ENCODE measurements at places on chromosomes 2 and 18.

- DNase-seq, result no peak
These were observed 189.9 kb upstream of the PIEZO2 start for GRCh38 chr18:11339188-11339775.

DNA sequence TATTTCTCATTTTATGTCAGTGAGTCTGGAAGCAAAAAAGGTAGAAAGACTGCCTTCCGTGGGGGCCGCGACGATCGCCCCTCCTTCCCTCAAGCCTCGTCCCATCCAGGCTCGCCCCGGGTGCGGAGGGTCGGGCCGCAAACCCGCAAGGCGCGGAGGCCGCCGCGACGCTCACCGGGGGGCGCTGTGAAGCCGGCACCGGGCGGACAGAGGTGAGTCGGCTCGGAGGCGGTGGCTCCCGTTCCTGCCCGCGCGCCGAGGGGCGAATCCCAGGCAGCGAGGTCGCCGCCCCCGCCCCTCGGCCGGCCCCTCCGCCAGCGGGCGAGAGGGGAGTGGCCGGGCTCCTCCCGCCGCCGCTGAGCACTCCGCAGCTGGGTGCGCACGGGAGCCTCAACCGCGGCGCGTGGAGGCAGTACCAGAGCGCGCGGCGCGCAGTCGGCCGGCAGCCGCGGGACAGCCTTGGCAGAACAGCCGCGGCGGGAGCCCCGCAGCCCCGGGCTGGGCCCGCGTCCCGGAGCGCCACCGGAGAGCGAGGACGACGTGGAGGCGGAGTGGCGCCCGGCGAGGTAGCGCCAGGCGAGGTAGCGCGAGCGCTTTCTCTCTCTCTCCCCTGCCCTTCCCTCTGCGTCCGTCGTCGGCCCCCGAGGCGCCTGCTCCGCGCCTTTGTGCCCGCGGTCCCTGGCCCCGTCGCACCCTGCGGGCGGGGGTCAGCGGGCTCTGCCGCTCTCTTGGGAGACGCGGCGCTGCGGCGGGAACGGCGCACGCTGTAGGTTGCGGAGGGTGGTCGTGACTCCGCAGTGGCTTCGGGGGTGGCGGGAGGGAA is at the start of gene MYO1B:
TSS of gene MYO1B (plus strand) at position 359 of the 823 bp plus-strand sequence. CDS start 31,492 bp downstream, outside the sequence.
- DNase-seq, result peak; percentile 20

- DNase-seq, result no peak
These were observed 138.9 kb upstream of the SETBP1 start for GRCh38 chr18:44541781-44542180.

- DNase-seq, result no peak
These were observed 173.7 kb downstream of the ACKR3 start for GRCh38 chr2:236743039-236743920.

DNA sequence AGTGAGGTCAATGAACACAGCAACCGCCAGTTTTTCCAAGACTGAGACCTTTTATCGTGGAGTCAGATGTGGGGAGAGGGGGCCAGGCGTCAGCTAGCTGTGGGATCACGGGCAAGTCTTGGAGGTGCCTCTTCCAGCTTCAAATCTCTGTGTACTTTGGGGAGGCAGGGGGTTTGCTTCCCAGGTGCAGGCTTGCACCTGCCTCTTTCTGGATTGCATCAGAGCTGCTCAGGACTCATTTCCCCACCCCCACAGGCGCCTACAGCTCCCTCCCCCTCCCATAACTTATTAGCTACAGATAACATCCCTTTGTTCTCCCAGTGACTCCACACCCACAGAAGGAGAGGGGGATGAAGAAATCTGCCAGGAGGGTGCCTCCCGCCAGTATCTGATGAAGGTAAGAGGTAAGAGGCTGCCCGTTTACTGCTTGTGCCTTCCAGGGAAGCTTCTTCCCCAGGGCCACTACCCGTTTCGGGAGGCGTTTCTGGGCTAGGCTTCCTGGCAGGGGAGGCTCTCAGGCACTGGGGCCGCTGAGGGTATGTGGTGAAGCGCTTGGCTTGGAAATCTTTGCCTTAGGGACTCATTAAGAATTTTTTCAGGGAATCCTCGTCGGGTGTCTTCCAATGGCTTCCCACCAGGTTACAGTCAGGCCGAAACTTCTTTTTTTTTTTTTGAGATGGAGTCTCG is 18.8 kb upstream of the MRPL33 start:
- DNase-seq, result peak; percentile 82

- DNase-seq, result no peak
These were observed 28.8 kb upstream of the CACNB4 start for GRCh38 chr2:152127628-152128027.

DNA sequence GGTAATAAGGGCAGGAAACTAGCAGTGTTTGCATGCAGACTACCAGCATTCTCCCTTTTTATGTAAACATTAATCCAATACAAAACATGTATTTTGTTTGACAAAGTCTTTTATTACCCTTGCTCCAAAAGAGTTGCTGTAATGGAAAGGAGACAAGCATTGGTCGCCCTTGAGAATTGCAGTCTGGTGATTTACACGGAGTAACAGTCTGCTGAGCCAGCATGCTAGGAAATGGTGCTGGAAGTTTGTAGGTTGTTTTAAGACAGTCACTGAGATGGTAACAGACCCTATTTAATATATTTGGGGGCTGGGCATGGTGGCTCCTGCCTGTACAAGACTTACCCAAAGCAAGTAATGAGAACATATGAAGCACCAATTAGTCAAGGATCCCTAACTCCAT is 2.8 kb upstream of the PRKCE start:
- no peak for DNase-seq
